Stimulated activated CD4-positive, alpha-beta T cell treated with anti-CD3 and anti-CD28 coated beads, TNF-alpha, amount 100 ng/mL, for 24 hours (primary cell): ENCODE measurements at places on chromosomes 12 and 14.
A peak's percentile ranks its signal among the peaks of the same experiment; 100 is the strongest.

DNA sequence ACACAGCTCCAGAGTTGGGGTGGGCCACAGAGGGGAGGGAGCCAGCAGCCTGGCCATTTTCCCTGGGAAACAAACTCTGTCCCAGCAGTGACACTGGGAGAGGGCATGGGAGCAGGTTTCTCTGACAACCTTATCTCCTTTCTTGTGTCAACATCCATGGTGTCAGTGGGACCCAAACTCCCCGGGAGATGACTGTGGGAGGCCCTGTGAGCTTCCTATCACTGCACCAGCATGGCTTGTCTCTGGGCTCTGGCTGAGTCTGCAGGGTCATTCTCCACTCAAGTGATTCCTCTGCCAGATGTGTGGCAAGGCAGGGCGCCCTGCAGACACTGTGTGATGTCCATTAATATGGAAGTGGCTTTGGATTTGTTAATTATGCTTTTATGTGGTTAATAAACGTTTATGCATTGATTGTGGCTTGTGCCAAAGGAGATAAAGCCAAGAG lies 10.1 kb downstream of the LRTM2 start:
- DNase-seq = no peak

- peak; percentile 73 for DNase-seq
Observed at GRCh38 chr12:113174461-113175384, 10.6 kb downstream of the DDX54 start.

DNA sequence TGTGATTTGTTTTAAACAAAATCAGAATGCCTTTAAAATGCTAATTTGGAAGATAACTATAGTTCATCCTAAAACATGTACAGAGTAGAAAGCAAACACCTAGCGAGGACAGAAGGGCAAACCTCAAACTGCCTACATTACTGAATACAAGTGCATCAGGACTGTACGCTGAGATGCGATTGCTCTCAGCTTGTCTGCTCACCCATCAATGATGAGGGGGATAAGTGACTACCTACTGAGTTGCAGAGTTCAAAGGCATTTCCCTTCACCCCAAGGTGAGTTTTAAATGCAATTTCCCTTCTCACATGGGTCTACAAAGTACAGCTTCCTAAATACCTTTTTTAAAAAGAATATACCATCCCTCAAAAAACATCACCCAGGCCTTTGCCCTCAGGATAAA lies 52.9 kb downstream of the PHLDA1 start:
- no peak for DNase-seq

DNA sequence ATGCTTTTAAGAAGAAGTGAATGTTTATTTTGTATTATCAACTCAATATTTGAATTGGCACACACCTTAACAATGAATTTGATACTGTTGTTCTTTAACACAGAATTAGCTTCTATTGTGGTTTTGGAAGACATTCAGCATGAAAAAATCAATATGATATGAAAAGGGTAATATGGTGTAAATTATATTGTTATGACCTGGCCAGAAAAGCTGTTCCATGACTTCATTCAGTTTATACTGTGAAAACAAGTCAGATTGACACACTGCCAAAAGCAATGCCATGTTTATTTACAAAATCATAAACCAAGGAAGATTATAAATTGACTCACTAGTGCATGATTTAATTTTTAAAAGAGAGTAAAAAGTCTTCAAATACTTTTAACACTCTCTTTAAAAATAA lies 851.4 kb upstream of the SEL1L start:
- DNase-seq = no peak

GRCh38 chr12:120292411-120292660 lies 633 bp upstream of the RNU4-2 start:
- DNase-seq = no peak

DNA sequence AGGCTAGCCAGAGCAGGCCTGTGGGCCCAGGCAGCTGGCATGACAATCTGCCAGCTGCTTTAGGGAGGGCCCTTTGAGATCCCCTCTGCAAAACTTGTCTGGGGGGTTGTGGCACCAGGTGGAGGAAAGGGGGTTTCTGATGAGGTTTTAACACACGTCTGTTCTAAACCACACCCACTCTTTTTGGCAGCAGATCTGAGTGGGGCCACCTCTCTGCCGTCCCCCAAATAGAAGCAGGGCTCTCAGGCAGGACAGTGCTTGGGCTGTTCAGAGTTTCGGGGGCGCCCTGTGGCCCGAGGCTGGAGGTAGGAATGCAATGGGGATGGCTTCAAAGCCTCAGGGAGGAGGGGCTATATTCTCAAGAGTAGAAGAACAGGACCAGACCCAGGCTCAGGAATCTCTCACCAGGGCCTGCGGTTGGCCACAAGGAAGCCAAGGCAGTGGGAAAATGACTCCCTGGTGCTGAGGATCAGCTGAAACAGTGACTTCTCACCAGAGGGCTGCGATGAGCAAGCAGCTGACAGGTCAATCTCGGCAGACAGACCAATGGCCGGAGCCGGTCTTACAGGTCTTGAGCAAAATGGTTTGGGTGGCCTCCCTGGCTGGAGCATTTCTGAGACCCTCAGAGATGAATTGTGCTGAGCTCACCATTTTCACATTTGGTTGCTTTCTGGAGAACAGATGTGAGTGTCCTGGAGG lies 1.5 kb upstream of the KRT5 start:
- no peak for DNase-seq

- DNase-seq = no peak
Observed at GRCh38 chr14:61774861-61775260, 12.6 kb downstream of the SNAPC1 start.

DNA sequence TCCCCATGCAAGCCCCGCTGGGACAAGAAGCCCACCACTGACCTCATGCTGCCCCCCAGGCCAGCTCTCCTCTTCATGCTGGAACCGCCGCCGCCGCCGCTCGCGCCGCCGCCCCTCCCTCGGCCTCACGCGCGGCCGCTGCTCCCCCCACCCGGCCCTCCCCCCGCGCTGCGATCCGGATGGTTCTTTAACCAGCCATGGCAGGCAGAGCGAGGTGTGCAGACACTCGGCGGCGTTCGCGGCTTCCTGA lies at the start of gene DCAF5:
Gene DCAF5, minus strand, starts transcription at position 218 of the 250 bp plus-strand sequence. Its CDS starts 141 bp downstream, at position 77.
- DNase-seq = peak; percentile 85

- DNase-seq = no peak
Observed at GRCh38 chr14:46985529-46986380, 334.2 kb upstream of the RPL10L start.

DNA sequence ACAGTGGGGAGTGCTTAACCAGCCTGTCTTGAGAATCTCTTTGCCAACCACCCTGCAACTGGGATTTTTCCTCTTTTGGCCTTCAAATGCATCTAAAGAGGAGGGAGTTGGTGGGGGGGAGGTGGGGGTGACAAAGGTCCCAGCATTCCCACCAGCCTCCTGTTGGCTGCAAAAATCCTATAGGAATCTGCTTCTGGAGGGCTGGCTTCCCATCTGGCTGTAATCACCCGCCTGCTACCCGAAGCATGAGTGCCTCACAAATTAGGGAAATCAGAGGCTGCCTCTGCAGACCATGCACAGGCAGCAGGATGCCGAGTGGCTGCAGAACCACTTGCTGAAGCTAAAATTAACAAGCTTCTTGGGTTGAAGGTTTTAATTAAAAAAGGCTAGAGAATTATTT lies 73.9 kb upstream of the WSCD2 start:
- no peak for DNase-seq

DNA sequence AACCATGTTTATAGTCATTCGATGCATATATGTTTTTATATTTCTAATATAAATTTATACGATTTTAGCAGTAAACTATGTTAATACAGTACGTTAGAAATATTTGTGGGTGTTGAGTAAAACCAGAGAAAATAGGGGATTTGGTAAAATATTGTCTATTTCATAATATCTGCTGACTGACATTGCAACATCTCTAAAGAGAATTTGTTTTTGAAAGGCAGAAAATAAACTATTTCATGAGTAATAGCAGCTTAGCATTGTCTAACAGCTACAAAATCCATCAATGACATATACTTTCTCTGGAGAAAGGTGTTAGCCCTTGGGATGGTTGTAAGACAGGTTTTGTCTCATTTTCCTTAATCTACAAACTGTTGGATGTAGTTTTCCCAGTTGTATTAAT lies 144.9 kb downstream of the PDE3A start:
- DNase-seq = no peak

DNA sequence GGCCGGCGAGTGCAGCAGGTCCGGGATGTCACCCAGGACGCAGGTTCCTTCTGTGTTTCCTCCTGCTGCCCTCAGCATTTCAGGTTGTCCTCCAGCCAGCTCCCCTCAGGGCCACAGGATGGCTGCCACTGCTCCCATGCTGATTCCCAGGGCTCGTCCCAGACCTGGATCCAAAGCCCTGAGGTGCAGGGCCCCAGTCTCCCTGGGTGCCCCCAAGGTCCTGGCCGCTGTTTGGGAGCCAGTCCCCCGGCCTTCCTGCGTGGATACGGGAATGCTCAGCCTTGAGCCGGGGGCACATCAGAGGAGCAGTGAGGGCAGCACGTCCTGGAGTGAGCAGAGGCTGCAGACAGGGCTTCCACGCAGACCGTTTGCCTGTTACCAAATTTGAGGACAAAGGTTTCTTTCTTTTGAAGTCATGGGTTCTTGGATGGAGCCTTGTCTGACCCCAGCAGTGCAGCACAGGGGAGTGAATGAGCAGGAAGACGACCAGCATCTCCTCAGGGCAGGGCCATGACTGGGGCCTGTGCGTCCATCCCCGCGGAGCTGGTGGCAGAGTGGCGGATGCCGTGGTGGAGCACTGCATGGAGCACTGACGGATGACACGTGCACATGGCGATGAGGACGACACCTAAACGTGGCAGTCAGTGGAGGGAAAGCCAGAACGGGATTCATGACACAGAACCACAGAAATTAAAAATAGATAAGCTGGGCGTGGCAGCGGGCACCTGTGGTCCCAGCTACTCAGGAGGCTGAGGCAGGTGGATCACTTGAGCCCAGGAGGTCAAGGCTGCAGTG lies 12.5 kb upstream of the CACNA2D4 start:
- DNase-seq = no peak
